ENCODE measurements at places on chromosomes 16 and 17.

DNA sequence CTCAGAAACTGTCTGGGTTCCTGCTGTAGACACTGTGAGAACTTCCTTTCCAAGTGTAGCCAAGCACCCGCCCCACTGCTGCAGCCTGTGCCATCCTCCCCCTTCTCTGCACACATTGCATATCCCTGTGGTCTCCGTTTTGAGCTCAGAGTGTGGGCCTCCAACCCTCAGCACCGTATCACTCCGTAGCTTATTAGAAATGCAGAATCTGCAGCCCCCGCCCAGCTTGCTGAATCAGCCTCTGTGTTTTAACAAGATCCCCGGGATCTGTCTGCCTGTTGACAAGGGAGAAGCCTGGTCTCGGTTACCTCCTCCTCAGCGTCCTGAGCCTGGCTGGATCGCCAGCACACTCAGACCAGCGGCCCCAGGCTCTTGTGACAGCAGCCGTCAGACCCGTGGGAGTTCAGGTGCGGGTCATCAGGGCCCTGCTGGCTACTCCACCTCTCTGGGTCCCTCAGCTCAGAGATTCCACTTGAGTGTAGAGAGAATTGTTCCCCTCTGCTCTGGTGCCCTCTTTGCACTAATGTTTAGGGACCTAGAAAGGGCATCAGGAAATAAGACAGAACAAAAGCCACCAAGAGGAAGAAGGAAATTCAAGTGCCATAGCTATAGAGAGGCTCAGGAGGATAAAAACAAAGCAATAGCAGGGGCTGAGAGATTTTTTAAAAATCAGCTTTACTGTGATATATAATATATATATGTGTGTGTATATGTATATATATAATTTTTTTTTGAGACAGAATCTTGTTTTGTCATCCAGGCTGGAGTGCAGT is 92.3 kb downstream of the PITPNC1 start:
- DNase-seq: no peak

- no peak for DNase-seq
Observed at GRCh38 chr16:23876256-23876896, 40.6 kb downstream of the PRKCB start.

GRCh38 chr17:74185571-74186185 is 17.8 kb upstream of the RPL38 start:
- DNase-seq: no peak

DNA sequence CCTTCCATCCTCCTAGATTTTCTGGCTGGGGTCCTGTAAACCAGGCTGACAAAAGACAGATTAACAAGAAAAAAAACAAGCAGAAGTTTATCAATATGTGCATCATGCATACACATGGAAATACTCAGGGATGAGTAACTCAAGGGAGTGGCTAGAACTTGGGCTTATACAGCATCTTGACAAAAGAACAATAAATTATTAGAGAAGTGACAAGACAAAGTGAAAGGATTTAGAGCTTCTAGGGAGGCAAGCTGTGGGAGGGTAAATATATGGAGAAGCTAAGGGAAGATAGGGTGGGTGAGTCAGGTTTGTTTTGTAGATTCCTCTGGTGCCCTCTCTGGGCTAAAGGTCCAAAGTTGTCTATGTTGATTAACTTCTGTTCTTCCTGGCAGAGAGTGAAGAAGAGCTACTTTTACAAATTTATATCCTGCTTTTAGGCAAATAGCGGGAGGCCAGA is 48.0 kb upstream of the NDRG4 start:
- no peak for DNase-seq

GRCh38 chr17:34895383-34895782 is 65.9 kb downstream of the CCT6B start:
- DNase-seq: no peak

DNA sequence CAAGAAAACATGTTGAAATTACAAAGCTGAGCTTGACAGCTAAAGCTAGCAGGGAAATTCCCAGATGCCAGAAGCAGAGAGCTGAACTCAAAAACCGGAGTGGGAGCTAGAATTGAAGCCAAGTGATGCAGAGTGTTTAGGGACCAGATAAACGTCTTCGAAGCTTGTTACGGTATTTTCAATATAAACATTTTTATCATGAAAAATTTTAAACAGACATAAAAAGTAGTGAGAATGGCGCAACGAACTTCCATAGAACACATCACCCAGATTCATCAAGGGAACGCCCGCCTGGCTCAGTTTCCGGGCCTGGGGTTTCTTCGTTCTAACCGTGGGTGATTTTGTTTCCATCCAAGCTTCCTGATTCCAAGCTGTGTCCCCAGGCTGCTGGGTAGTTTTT is 18.1 kb downstream of the SPNS2 start:
- DNase-seq: no peak

GRCh38 chr17:43534909-43535308 is 11.2 kb downstream of the ETV4 start:
- no peak for DNase-seq

DNA sequence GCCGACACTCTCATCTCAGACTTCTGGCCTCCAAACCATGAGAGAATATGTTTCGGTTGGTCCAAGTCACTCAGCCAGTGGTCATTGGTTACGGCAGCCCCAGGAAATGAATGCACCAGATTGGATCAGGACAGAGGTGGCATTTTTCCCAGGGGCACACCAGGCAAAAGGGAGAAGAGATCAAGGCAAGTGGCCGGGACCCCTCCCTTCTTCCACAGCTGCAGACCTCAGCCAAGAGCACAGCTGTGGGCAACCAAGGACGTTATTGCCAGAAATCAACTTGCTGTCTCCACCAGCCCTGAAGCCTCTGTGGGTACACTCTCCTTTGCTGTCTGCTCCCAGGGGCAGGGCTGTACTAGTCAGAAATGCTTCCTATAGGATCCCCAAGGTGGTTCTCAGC is 20.7 kb downstream of the LRRC75A start:
- no peak for DNase-seq

GRCh38 chr16:62391940-62392339 is 355.7 kb upstream of the CDH8 start:
- no peak for DNase-seq

GRCh38 chr16:49869731-49870130 is 13.8 kb upstream of the ZNF423 start:
- DNase-seq: no peak

DNA sequence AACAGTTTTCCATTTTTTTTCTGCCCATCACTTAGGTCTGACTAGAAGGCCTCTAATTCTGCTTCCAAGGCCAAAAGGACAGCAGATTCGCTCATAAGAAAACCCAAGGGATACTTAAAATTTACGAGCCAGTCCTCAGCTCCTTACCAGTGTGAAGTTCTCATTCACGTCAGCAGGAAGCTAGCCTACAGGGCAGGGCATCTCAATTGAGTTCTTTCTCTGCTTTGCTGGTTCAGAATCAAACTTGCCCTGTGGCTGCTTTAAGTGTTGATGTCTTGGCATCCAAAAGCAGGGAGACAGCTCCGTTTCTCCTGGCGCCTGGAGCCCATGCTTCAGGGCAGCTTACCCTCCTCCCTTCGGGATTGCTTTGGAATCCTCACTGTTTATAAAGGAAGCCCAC is 136.0 kb downstream of the ANKFN1 start:
- DNase-seq: no peak

GRCh38 chr17:28470914-28471366 is 2.5 kb upstream of the SLC13A2 start:
- DNase-seq: no peak

GRCh38 chr16:77569406-77569805 is 134.6 kb upstream of the ADAMTS18 start:
- no peak for DNase-seq

GRCh38 chr16:84694980-84695379 is 4.8 kb upstream of the USP10 start:
- DNase-seq: no peak

GRCh38 chr16:15958703-15959348 is 9.4 kb downstream of the ABCC1 start:
- DNase-seq: no peak

DNA sequence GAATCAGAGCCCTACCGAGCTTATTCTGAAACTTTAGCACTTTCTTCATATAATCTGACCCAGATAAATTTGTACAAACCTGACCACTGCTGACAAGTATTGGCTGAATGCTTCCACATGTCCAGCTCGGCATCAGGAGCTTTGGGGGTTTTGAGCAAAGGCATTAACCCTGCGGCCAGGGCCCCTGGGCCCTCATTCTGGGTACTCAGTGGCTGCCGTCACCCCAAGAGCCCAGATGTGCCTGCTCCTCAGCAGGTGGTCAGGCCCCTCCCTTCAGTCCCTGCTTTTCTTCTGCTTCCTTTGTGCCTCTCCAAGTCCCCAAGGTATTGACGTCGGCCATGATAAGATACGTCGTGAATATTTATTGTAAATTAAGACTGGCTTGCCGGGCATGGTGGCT is 47.3 kb upstream of the CHMP6 start:
- DNase-seq: no peak

DNA sequence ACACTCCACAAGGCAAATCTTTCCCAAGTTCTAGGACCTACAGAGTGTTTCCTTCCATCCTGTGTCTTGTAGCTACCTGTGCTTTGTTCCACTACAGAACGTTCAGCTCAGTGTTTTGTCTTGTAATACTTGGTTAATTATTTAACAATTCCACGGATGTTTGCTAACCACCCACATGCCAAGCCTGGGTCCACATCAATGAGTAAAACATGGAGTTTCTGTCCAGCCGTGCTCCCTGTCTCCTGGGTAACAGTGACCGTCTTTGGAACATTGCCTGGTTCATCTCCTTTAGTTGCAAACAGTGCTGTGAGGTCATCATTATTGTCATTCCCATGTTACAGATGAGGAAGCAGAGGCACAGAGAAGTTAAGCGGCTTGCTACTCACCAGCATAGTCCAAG is 41.3 kb downstream of the IRF8 start:
- no peak for DNase-seq

- no peak for DNase-seq
Observed at GRCh38 chr17:9676084-9676483, 30.8 kb downstream of the USP43 start.

DNA sequence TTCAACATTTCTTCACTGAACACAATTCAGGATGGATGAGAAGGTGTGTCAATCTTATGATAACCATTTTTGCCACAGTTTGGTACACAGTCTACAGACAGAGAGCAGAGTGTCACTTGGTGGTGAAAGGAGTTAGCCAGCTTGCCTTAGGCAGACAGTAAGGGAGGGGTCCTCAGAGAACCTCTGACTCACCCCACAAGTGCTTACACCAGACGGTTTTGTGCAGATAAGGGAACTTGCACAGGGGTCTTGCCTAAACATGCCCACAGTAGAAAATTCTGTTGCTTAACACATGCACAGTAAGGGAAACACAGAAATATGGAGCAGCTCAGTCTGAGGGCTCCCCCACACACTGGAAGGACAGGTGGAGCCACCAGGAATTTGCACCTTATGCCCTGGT is 204.5 kb upstream of the CDH8 start:
- DNase-seq: no peak

DNA sequence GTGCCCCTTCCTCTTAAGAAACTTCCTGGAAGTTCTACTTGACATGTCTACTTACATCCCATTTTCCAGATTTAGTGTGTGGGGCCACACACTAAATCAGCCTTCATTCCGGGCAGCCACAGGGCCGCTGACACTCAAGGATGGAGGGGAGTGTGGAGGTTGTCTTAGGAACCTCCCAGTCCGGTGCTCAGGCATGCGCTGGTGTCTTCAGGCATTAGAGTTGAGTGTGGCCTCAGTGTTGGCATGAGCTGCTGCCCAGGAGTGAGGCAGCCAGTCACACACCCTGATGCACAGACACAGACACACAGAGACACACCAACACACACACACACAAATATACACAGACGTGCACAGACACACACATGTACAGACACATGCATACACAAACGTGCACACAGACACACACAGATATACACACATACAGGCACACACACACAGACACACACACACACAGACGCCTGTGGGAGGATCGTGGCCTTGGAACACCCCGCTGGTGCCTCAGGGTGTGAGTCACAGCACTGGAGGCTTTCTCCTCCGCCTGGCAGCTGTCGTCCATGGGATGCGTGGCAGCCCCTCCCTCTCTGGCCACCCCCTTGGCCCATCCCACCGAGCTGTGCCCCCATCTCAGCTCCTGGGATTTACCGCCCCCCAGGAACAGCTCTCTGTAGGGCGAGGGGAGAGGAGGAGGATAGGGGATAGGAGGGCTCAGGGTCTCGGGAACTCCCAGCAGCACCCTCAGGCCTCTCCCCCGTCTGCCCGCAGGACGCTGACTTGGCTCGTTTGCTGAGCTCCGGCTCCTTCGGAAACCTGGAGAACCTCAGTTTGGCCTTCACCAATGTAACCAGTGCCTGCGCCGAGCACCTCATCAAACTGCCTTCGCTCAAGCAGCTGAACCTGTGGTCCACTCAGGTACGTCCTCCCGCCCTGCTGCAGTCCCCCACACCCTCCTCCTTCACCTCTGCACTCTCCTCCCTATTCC is 75.6 kb upstream of the PLCG2 start:
- DNase-seq: no peak

GRCh38 chr16:20916942-20917341 is 16.4 kb downstream of the LYRM1 start:
- no peak for DNase-seq

Data from GM12864 (cell line).